SJCRH30 (cell line): ENCODE measurements at places on chromosomes 5 and 9. TPM values are rescaled to one million over a fixed set of nuclear protein-coding genes. Genes with fewer than 3 reads are reported as not detected.

C7 gene
- 12.2 and 17.2 TPM in 2 replicates for total RNA-seq

TMEM252 gene
- 1.5 and 2.1 TPM in 2 replicates for total RNA-seq

ADGRD2 gene
- total RNA-seq: not detected in 2 replicates

TMEM174 gene
- not detected in 2 replicates for total RNA-seq

VAV2 gene
- total RNA-seq: 24.0 and 28.0 TPM in 2 replicates

SPINK4 gene
- total RNA-seq: not detected in 2 replicates

CHSY3 gene
- total RNA-seq: 1.8 and 1.9 TPM in 2 replicates

GFI1B gene
- total RNA-seq: 0.13 and 0.53 TPM in 2 replicates

IL4 gene
- not detected in 2 replicates for total RNA-seq

CSF1R gene
- 0.06 and 0.13 TPM in 2 replicates for total RNA-seq

PDE6A gene
- 0.28 and 0.47 TPM in 2 replicates for total RNA-seq

GPR151 gene
- not detected in 2 replicates for total RNA-seq

CEL gene
- total RNA-seq: 0.53 and 0.71 TPM in 2 replicates

MRRF gene
- total RNA-seq: 68.0 and 72.0 TPM in 2 replicates

NMUR2 gene
- not detected in 2 replicates for total RNA-seq

PCDHB7 gene
- total RNA-seq: 1.1 and 1.3 TPM in 2 replicates

BOD1 gene
- total RNA-seq: 104 and 105 TPM in 2 replicates

IRX1 gene
- 4.0 and 4.9 TPM in 2 replicates for total RNA-seq

HTR4 gene
- total RNA-seq: 0.06 TPM in 1 of 2 replicates, not detected in the other

PTBP3 gene
- 65.7 and 73.0 TPM in 2 replicates for total RNA-seq

DEPDC1B gene
- 31.4 and 33.9 TPM in 2 replicates for total RNA-seq

STC2 gene
- total RNA-seq: 114 TPM in 2 replicates

FRMPD1 gene
- total RNA-seq: 6.5 and 6.6 TPM in 2 replicates

SLIT3 gene
- total RNA-seq: 1.8 and 2.0 TPM in 2 replicates

TSLP gene
- 0.43 and 0.69 TPM in 2 replicates for total RNA-seq

GDA gene
- not detected in 2 replicates for total RNA-seq
